ENCODE measurements at places on chromosomes 12 and 14.
A peak's percentile ranks its signal among the peaks of the same experiment; 100 is the strongest.

- no peak for DNase-seq
Measured at GRCh38 chr12:49895773-49896172, 7.9 kb downstream of the FAIM2 start.

DNA sequence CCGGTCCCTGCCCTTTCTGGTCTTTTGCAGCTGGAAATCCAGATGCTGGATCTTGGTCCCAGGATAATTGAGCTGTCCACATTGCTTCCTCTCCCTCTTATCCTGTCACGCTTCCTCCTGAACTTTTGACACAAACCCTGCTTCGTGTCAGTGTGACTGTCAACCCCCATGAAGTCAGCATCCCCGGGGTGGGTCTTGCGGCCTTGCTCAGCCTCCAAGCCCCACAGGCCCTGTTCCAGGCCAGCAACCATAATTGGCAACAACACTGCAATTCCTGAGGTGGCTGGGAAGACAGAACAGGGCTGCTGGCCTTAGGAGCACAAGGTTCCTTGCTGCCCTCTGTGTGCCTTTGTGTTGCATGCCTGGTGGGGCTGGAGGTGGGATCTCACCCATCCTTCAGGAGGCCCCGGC, 74.9 kb downstream of the NTF3 start:
- DNase-seq: no peak

- peak; percentile 33 for DNase-seq
Measured at GRCh38 chr12:91577586-91578539, 395.2 kb upstream of the DCN start.

DNA sequence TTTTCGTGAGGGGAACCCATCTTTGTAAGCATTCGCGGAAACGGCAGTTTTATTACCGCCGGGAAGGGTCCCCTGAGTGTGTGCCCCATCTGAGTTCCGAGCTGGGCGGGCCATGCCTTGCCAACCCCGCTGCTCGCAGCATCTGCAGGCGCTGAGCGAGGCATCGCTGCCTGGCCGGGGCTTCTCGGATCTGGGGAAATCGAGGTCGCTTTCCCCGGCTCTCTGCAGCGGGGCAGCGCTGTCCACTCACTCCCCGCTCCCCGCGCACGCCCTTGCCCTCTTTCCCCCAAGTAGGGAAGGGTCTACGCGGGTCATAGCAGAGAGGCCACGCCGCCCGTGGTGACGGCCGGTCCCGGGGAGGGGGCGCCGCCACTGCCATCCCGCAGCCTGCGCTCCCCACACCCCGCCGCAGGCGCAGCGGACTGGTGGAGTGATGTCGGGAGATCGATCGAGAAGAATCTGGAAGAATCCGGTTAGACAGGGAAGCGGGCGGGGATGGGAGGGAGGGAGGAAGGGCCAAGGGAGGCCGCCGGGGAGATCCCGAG, 507 bp upstream of the FKBP4 start:
- DNase-seq: no peak

- no peak for DNase-seq
Measured at GRCh38 chr12:9115731-9116559, at the start of gene A2M. A2M (minus strand) TSS chr12:9115919; CDS start chr12:9115849, 70 bp downstream.

Data from NCI-H774 (cell line).